ENCODE measurements at places on chromosomes 7 and 10. TPM values are rescaled to one million over a fixed set of nuclear protein-coding genes. Genes with fewer than 3 reads are reported as not detected.

The CDK1 gene
- total RNA-seq, result 1.2 TPM

The FAM25A gene
- not detected for total RNA-seq

The LAMB1 gene
- 18.8 TPM for total RNA-seq

The GNGT1 gene
- total RNA-seq, result not detected

The DHTKD1 gene
- 45.7 TPM for total RNA-seq

The TAS2R3 gene
- not detected for total RNA-seq

The ZNF239 gene
- 3.3 TPM for total RNA-seq

DNA sequence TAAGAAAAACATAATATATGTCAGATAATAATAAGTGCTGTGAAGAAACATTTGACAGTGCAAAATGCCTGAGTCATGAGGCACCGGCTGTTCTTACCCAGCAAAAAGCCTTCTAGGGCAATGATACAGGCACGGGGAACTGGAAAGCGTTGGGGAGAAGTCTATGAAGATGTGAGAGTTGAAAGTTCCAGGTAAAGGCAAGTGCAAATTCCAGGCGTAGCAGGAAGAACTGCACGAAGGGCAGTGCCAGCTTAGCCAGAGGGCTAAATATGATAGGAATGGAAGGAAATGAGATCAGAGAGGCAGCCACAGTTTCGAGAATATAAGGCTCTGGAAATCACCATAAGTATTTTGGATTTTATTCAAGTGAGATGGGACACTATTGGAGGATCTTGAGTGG lies 87.0 kb downstream of the IPMK start:
- H3K4me3 ChIP-seq, result no peak overlapping the region
- H3K27me3 ChIP-seq, result no peaks in the 10 kb centered on the region
- H3K27ac ChIP-seq, result no peak overlapping the region

GRCh38 chr10:119306514-119306951 lies 99.2 kb downstream of the GRK5 start:
- H3K36me3 ChIP-seq, result no peaks in the 10 kb centered on the region
- no peak for DNase-seq
- no peaks in the 10 kb centered on the region for H3K27me3 ChIP-seq
- H3K4me1 ChIP-seq, result peaks cover 4% of the 10 kb centered on the region

DNA sequence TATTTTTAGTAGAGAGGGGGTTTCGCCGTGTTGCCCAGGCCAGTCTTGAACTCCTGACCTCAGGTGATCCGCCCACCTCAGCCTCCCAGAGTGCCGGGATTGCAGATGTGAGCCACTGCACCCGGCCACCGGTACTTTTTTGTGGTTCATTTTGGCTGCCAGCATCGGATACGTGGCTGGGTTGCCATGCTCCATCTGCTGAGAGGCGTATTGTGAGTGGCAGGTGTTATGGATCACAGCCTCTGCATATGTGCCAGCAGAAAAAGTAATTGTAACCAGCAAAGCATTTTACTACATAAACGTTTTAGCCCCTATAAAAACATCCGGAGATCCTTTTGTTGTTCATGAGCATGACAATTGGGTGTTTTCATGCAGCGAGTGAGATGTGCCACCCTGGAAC lies 7.1 kb downstream of the FOXK1 start:
- H3K27ac ChIP-seq, result no peak overlapping the region
- H3K4me1 ChIP-seq, result peaks cover 80% of the 10 kb centered on the region
- H3K4me3 ChIP-seq, result no peak overlapping the region
- no peaks in the 10 kb centered on the region for H3K36me3 ChIP-seq

- no peak overlapping the region for H3K27ac ChIP-seq
- H3K36me3 ChIP-seq, result no peaks in the 10 kb centered on the region
- no peaks in the 10 kb centered on the region for H3K27me3 ChIP-seq
- no peaks in the 10 kb centered on the region for H3K4me1 ChIP-seq
- no peak overlapping the region for H3K4me3 ChIP-seq
- no peak for DNase-seq
Measured at GRCh38 chr7:47988496-47989386, 9.3 kb upstream of the HUS1 start.

- H3K4me3 ChIP-seq, result no peak overlapping the region
- H3K27ac ChIP-seq, result no peak overlapping the region
- H3K36me3 ChIP-seq, result no peaks in the 10 kb centered on the region
- peaks cover 12% of the 10 kb centered on the region for H3K4me1 ChIP-seq
Measured at GRCh38 chr7:142385491-142386340, 127.9 kb upstream of the PRSS58 start.

GRCh38 chr7:70856901-70857630 lies 274.9 kb upstream of the GALNT17 start:
- no peaks in the 10 kb centered on the region for H3K4me1 ChIP-seq
- H3K4me3 ChIP-seq, result no peak overlapping the region
- no peaks in the 10 kb centered on the region for H3K27me3 ChIP-seq
- H3K36me3 ChIP-seq, result no peaks in the 10 kb centered on the region
- DNase-seq, result peak; percentile 3

GRCh38 chr10:15595260-15595659 lies 124.5 kb downstream of the ITGA8 start:
- H3K27ac ChIP-seq, result no peak overlapping the region
- H3K4me3 ChIP-seq, result no peak overlapping the region
- DNase-seq, result no peak
- H3K27me3 ChIP-seq, result no peaks in the 10 kb centered on the region

DNA sequence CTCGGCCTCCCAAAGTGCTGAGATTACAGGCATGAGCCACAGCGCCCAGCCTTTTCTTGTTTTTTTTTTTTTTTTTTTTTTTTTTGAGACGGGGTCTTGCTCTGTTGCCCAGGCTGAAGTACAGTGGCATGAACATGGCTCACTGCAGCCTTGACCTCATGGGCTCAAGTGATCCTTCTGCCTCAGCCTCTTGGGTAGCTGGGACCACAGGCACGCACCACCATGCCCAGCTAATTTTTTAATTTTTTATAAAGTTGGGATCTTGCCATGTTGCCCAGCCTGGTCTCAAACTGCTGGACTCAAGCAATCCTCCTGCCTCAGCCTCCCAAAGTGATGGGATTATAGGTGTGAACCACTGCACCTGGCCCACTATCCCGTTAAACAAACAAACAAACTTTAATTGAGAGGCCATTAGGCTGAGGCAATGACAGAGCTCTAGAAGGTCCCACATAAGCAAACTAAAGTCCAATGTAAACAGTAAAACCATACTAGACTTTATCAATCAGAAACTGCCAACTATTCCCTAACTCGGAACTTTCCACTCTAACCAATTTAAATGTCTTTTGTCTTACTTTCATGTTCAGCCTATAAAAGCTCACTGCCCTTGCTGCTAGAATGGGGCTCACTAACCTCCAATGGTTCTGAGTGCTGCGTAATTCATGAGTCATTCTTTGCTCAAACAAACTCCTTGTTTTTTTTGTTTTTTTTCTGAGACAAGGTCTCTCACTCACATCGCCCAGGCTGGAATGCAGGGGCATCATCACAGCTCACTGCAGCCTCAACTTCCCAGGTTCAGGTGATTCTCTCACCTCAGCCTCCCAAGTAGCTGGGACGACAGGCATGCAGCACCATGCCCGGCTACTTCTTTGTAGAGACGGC lies 1.9 kb downstream of the DHX32 start:
- peaks cover 41% of the 10 kb centered on the region for H3K36me3 ChIP-seq
- no peaks in the 10 kb centered on the region for H3K27me3 ChIP-seq
- H3K4me1 ChIP-seq, result no peaks in the 10 kb centered on the region
- no peak for DNase-seq
- no peak overlapping the region for H3K27ac ChIP-seq
- no peak overlapping the region for H3K4me3 ChIP-seq

DNA sequence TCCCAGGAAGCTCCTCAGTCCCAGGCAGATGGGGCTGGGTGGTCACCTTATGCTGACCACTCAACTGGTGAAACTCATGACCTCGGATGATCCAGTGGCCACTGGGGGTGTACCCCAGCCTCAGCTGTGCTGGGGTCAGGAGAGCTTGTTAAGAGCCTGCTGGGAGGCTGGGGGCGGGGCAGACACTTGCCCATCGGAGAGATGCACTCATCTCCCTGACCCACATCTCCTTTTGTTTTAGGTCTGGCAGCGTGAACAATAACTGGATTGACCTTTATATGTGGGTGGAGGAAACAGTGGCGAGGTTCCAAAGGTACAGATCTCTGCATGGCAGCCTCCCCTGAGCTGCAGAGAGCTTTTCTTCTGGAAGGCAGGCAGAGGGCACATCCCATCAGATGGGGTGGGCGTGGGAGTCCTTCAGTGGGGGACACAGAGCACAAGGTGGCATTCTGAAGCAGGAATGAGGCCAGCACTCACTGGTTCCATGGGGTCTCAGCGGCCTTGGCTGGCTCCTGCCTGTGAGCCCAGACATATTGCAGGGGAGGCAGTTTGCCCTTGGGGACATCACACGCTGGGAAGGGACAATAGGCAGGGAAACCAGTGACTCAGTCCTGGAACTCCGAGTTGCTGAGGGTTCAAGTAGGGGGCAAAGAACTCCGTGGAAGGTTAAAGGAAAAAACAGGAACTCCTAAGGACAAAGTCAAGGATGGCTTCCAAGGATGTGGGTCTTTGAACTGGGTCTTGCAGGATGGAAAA lies 5.2 kb downstream of the ANTXRL start:
- no peaks in the 10 kb centered on the region for H3K4me1 ChIP-seq
- no peak overlapping the region for H3K4me3 ChIP-seq
- no peak for DNase-seq
- H3K27ac ChIP-seq, result no peak overlapping the region
- no peaks in the 10 kb centered on the region for H3K36me3 ChIP-seq

DNA sequence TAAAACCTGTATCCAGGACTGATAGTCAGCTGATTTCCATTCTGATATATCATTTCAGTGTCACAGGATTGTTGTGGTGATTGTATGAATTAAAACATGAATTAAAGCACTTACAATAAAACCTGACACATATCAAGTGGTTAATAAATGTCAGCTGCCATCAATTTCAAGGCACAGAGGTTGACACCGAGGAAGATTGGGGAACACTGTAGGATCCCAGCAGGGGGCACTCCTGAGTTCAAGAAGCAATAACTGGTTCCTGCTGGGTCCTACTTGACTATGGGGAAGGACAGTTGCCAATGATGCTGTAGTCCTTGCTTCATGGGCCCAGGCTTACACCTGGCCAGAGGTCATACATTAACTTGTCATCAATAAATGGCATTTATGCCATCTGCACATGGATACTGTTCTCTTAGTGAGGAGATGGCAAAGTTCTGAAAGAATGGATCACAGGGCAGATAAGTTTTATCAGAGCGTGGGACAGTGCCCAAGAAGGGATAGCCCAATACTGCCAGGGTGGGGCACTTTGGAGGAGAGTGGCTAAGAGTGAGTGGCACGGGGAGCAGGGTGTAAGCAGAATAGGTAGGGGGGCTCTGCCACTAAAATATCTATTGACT lies 24.1 kb downstream of the FZD1 start:
- DNase-seq, result no peak
- H3K27me3 ChIP-seq, result no peaks in the 10 kb centered on the region
- no peak overlapping the region for H3K27ac ChIP-seq
- H3K4me1 ChIP-seq, result peaks cover 8% of the 10 kb centered on the region
- no peak overlapping the region for H3K4me3 ChIP-seq
- no peaks in the 10 kb centered on the region for H3K36me3 ChIP-seq

GRCh38 chr7:157515342-157516041 lies 178.7 kb downstream of the DNAJB6 start:
- peaks cover 16% of the 10 kb centered on the region for H3K27me3 ChIP-seq
- H3K4me3 ChIP-seq, result no peak overlapping the region
- no peaks in the 10 kb centered on the region for H3K36me3 ChIP-seq
- DNase-seq, result no peak
- no peaks in the 10 kb centered on the region for H3K4me1 ChIP-seq

DNA sequence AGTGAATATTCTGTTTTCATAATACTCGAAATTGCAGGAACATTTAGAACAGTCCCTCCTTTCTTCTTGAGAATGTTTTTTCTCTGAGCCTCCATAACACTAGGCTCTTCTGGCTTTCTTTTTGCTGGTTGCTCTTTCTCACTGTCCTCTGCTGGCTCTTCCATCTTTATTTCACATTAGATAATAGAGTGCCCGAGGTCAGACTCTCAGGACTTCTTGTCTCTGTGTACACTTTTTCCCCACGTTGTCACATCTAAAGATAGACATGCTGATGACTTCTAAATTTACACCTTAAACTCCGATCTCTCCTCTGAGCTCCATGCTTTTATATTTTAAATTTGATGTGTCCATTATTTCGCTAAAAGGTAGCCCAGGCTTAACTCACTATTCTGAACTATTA lies 15.4 kb upstream of the LRRN3 start:
- no peak overlapping the region for H3K4me3 ChIP-seq
- H3K27me3 ChIP-seq, result no peaks in the 10 kb centered on the region
- H3K36me3 ChIP-seq, result no peaks in the 10 kb centered on the region
- H3K27ac ChIP-seq, result no peak overlapping the region
- peaks cover 3% of the 10 kb centered on the region for H3K4me1 ChIP-seq

- H3K4me1 ChIP-seq, result peaks cover 19% of the 10 kb centered on the region
- DNase-seq, result no peak
- H3K4me3 ChIP-seq, result peak overlapping the region; percentile 75
- peaks cover 4% of the 10 kb centered on the region for H3K36me3 ChIP-seq
Measured at GRCh38 chr7:129055294-129055816, 444 bp upstream of the TNPO3 start.

DNA sequence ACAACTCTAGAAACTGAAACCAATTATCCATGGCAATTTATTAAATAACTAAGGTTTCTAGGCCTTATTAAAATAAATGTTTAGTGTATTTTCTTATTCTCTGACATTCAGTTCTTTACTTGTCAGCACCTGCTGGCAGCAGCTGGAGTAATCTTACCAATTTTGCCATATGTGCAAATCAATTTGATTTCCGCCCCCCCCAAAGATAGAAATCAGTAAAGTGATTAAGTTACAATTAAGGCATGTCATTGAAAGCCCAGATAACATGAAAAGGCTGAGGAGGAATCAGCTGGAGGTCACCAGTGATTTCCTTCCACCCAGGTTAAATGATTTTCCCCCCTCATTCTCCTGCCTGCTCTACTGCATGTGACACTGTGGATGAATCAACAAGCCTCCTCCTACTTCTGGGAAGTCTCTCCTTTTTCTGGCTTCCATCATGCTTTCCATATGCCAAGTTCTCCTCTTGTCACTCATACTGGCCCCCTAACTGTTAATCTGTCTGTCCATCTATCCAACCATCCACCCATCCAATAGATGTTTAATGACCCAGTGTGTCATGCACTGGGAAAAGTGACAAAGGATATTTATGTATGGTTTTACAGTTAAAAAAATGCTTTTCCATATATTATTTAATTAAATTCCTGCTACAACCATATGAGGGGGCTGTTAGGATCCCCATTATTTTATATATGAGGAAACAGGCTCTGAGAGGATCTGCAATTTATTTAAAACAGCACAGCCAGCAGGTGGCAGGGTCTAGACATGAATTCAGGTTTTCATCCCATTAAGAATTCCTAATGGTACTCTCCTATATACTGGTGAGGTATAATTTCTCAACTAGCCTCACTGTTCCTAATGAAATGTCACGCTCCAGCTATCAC lies 116.5 kb downstream of the ATXN7L1 start:
- no peaks in the 10 kb centered on the region for H3K36me3 ChIP-seq
- H3K27ac ChIP-seq, result no peak overlapping the region
- H3K4me3 ChIP-seq, result no peak overlapping the region

All from gastrocnemius medialis (tissue), 4 donors.